Trophoblast cell (in vitro differentiated cells and primary cell): ENCODE measurements at places on chromosomes 4 and X.

- peak; percentile 92 for DNase-seq
Observed at GRCh38 chr4:182448281-182449151, 205.3 kb downstream of the TENM3 start.

DNA sequence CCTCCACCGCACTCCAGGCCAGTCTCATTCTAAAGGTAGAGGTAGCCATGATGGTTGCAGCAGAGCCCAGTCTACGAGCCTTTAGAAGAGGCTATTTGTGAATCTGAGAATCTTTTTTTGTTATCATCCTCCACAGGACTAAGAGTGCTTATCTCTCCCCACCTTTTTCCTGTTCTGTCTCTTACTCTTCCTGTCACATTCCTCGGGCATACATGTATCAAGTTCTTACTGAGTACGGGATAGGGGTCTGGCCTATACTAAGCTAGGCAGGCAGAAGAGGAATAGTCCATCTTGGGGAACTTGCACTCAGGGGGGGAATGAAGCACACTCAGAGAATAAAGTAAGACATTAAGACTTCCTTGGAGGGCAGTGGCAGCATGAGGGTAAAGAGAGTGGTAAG, 25.7 kb downstream of the LAS1L start:
- DNase-seq: no peak

GRCh38 chr4:116361790-116362189, 723.6 kb downstream of the TRAM1L1 start:
- no peak for DNase-seq

GRCh38 chrX:46477435-46477834, 67.8 kb downstream of the ZNF674 start:
- no peak for DNase-seq
